Renal cortical epithelial cell (primary cell): ENCODE measurements at places on chromosomes 5 and 9. TPM values are rescaled to one million over a fixed set of nuclear protein-coding genes. Genes with fewer than 3 reads are reported as not detected.
A peak's percentile ranks its signal among the peaks of the same experiment; 100 is the strongest.

DNA sequence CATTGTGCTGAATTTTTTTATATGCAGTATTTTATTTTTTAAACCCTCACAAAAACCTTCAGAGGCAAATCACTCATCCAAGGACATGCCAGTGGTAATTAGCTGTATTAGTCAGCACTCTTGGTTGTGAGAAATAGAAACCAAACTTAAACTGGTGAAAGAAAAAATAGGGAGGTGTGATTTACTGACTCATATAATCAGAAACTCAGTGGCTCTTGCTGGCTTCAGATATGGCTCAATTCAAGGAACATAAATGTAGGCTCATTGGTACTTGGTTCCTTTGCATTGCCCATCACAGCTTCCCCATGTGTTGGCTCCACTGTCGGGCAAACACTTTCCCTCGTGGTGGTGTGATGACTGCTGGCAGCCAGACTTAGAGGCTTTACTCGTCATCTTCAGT, 497.2 kb downstream of the MAT2B start:
- DNase-seq: peak; percentile 86

GRCh38 chr9:20550326-20550725, 72.0 kb downstream of the MLLT3 start:
- peak; percentile 63 for DNase-seq

DNA sequence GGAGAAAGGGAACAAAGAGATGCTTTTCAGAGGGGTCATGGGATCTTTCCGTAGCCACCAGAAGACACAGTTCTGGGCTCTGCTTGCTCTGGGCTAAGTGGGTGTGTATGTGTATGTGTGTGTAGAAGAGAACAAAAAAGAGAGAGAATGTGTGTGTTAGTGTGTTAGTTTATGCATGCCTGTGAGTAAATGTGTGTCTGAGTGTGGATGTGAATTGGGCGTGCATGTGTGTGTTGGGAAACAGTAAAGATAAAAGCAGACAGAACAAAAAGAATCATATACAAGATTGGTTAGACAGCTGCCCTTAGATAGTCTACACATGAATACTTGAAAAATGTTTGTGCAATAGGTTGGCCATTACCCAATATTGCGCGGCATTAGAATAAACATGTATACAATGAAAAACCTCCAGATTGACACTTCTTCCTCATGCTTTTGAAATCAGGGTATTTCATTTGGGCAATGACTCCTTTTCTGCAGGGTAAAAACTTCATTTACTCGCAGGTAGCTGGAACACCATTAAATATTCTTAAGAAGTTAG, 36.5 kb upstream of the HSPA9 start:
- no peak for DNase-seq

GRCh38 chr5:2207416-2208238, 324.9 kb upstream of the IRX4 start:
- DNase-seq: no peak

The DAB2 gene
- 14.1 and 117 TPM in 2 replicates for total RNA-seq

DNA sequence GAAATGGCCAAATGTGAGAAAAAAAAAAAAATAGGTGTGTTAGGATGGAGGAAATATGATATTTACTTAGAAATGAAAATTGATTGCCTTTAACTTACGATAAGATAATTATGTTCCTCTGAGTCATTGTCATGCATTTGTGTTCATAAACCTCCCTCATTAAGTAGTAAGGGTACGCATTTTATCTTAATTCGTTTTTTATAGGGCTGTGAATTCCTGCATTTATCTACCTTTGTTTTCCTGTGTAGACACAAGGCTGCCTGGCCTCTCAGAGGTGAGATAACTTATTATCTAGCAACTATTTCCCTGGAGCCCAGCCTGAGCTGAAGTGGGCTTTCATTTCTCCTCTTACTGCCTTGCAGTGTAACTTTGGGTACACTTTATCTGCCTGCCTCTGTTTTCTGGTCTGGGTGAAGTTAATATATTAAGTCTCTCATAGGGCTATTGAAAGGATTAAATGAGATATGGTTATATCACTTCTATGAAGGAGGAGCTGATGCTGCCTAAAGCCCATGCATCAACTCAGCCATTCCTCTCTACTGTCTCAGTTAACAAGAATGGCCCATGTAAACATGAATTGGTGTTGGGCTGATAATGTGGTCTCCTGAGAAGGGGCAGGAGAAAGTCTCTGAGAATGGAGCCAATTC, 103.8 kb upstream of the KLF4 start:
- no peak for DNase-seq

DNA sequence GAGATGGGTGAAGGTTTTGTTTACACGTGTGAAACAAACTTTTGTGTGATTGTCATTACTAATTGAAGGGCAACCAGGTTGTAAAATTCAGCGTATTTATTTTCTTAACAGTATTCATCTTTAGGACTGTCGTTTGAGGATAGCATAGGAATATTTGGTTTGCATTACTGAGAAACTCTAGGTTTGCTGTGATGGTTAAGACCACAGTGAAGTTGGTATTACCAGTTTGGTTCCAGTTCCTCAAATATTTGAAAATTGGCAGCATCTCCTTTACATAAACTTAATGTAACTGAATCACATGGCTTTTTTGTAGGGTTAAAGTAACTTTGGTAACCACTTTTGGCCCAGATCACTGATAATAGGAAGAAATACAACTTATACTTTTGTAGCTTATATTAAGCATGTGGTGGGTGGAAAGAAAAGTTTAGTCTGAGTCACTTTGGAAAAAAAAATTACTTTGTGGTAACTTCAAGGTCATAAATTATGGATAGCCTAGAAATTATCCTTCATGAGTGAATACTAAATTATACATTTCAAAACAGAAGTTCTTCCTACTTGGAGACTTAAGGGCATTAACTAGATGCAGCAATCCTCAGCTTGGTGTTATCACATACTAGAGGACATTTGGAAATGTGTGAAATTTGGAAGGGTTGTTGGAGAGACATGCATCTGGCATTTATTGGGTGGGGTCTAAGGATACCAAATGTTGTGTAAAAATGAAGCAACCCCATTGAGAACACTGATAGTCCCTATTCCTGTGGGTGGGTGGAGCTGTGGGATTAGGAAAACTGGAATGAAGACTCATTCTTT, 33.9 kb downstream of the G3BP1 start:
- DNase-seq: no peak

The NRARP gene
- total RNA-seq: 0.55 and 1.0 TPM in 2 replicates

DNA sequence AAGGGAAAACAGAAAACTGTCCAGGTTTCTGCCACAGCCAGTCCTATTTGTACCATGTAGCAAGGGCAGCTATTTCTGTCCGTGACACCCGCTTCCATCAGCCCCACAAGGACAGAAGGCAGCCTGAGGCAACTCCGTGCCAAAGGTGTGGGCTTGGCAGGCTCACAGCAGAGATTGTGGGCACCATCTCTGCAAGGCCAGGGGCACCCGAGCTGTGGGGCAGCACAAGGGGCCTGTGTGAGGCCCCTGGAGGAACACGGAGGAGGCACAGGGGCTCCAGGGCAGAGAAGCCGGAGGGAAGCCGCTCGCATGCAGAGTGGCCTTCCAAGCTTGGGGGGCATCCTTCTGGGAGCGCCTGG, 43.5 kb downstream of the COL23A1 start:
- no peak for DNase-seq

DNA sequence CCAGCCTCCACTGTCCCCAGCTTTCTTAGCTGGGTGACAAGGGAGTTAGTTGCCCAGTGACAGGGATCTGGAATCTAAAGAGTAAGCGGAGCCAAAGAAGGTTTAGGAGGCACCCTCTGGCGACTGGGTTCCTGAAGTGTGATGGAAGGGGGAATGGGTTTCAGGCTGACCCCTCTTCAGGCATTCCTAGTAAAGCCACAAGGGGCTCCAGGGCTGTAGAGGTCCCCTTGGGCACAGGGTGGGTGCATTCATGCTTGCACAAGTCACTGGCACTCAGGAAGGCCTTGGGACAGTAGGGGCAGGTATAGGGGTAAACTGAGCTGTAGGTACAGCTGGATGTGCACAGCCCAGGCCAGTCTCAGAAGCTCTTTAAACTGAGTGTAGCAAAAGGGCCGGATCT, 74.2 kb downstream of the CPLANE1 start:
- no peak for DNase-seq

DNA sequence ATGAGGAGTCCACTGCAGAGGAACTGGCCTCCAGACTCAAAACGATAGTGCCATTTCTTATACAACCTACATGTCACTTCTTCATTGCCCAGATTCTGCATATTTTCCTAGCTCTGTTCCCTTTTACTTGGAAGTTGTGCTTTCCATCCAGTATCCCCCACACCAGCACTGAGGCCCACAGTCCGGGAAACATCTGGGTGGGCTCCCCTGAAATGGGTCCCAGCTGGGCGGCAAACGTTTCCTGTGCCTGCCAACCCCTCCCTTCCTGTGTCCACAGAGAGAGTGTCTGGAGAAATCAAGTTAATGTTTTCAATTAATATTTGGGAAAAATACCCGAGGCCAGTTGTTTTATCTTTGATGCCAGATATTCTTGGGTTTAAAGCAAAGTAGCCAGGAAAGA, 111.8 kb downstream of the COL23A1 start:
- DNase-seq: no peak

The PCDHGA4 gene
- 0.87 and 2.1 TPM in 2 replicates for total RNA-seq

GRCh38 chr5:13503017-13503416, 441.5 kb downstream of the DNAH5 start:
- DNase-seq: no peak

The FOXD4 gene
- total RNA-seq: 0.20 TPM in 1 of 2 replicates, not detected in the other

DNA sequence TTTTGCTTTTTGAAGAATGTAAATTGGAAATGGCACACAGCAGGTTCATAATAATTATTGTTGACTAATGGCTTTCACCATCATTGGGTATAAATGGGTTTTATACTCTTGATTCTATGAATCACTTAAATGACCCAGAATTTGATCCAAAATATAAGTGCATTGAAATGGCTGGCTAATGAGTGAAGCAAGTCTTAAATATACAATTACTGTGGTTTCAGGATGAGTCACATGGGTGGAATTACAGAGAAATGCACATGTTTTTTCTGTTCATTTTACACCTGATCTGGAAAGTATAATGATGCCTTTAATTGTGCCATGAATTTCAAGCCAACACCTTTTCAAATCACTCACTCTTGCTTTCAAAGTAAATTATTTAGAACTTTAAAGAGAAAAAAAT, 380.8 kb upstream of the CD180 start:
- DNase-seq: peak; percentile 86
